SW480 (cell line): ENCODE measurements at places on chromosomes 5 and 9.

DNA sequence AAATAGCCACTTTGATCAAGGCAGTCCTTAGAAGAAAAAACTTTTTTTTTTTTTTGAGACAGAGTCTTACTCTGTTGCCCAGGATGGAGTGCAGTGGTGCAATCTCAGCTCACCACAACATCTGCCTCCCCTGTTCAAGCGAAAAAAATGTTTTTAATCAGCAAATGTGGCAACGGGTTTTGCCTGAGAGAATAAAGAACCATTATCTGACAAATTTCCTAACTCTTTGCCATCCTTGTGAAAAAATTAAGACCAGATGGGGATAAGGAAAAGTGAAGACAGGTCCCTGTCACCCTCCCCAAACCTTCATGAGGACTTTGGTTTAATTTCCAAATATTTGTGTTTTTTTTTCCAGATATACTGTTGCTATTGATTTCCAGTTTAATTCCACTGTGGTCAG lies 107.3 kb upstream of the SPOCK1 start:
- no peak for DNase-seq

DNA sequence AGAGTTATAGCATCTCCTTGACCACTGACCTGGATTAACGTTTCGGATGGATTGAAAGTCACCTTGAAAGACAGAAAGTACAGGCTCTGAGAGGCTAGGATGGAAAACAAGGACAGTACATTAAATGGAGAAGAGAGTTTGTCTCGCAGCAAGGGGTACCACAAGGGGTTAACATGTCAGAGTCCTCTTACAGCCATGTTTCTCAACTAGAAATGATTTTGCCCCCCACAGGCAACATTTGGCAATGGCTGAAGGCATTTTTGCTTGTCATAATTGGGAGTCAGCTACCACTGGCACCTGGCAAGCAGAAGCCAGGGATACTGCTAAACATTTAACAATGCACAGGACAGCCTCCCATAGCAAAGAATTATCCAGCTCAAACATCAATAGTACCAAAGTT lies 90.8 kb upstream of the EQTN start:
- DNase-seq = no peak

DNA sequence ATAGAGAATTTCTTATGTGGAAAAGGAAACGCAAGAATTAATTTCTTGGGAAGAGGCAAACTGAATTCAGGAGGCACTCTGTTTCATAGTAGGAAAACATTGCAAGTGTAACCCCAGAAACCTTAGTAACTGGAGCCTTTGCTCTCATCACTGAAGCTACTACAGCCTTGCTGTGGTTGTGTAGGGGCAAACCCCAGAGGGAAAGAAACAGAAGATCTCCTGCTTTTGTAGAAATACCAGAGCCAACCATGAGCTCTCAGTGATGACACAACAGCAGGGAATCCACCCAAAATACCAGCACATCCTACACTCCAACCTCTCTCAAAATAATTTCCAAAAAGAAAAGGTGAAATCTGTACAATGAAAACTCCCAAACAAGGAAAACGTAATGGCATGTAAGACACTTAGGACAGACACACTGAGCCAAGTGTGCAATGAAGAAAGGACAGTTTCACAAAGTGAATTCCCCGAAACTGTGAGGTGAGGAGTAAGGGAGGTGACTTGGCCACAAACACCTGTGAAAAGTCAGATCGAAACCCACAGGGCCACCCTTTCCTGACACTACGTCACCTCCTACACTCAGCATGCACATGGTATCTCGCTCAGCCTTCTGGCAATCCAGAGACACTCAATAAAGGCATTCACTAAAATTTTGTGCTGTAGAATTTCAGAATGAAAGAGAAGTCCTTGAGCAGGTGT lies 8.5 kb upstream of the ACSL6 start:
- no peak for DNase-seq

GRCh38 chr5:126460459-126460858 lies 37.2 kb downstream of the GRAMD2B start:
- DNase-seq = no peak

- no peak for DNase-seq
These were observed 79.4 kb downstream of the GAS1 start for GRCh38 chr9:86867804-86868313.

DNA sequence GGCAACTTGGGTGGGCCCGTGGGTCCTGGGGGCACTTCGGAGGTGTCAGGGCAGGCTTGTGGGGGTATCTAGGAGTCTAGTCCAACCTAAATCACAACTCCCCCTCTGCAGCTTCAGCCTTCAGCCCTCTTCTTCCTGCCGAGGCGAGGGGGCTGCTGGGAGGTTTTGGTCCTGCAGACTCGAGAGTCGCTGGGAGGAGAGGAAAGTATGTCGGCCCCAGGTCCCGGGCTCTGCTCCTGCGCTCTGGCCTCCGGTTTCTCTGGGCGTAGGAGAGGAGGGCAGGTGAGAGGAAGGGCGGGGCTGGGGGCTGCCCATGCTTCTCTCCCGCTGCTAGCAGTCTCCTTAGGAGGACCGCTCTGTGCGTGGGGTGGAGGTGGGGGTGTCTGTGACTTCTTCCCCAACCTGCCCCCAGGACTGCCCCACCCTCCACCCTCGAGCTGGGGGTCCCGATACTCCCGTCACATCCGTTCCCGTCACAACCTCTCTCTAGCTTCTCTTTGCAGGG lies 139.8 kb upstream of the COL5A1 start:
- DNase-seq = no peak

DNA sequence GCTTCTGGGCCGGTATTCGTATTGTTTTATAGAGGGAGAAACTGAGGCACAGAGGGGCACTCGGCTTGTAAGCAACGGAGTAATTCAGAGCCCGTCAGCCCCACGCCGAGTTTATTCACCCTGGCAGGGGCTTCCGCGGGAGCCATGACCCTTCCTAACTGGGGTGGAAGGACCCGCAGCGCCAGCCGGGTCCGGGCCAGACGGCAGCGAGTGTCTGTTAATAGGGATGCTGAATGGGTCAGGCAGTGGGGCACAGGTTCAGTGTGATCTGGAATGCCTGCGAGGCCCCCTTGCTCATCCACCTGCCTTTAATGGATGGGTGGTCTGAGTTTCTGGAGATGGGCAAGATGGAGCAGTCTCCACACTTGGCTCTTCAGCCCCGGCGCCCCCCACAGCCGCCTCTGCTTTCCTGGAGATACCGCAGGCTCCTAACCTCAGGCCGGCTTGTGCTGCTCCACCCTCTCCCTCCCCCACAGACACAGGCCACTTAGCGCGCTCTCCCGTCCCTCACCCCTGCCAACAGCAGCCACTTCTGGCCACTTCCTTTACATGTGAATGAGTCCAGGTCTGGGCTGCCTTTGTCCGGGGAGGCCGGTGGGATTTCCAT lies 147.1 kb downstream of the ERCC6L2 start:
- no peak for DNase-seq

- DNase-seq = peak; percentile 56
These were observed 3.4 kb upstream of the RHOBTB3 start for GRCh38 chr5:95727764-95728191.

GRCh38 chr9:124442379-124442778 lies 7.9 kb upstream of the ADGRD2 start:
- DNase-seq = no peak

- no peak for DNase-seq
These were observed 559.2 kb downstream of the TUSC1 start for GRCh38 chr9:25119041-25119440.

DNA sequence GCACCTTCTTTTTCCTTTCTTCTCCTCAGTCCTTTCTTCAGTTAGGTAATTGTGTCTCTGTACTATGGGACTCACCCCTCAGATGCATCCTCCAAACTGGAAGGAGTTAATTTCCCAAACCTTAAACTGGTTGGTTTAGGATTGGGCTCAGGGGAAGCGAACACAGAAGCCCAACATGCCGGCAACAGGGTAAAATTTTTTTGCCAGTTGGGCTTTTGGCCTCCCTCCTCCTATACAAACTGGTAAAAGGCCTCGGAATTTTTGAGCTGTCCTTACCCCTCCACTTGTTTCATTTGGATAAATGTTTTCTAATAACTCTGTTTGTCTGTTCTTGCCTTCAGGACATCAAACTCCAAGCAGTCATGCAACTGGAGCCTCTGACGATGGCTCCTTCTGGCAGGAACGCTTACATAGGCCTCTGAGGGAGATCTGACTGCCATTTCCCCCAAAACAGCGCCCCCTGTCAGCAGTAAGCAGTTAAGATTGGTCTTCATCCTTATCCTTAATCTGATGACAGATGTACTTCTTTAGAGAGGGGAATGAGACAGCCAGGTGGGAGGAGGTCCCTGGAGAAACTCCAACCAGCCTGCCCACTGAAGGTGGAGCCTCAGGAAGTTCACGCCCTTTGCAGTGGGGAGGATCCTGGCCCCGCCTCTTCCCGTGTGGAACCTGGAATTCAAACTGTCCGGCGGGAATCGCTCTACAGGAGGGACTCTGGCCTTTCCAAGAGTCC lies 57.8 kb upstream of the SPINK5 start:
- DNase-seq = peak; percentile 26

GRCh38 chr5:142982821-142983200 lies 212.6 kb downstream of the ARHGAP26 start:
- DNase-seq = no peak

GRCh38 chr5:110903966-110904365 lies 165.2 kb downstream of the SLC25A46 start:
- DNase-seq = no peak

DNA sequence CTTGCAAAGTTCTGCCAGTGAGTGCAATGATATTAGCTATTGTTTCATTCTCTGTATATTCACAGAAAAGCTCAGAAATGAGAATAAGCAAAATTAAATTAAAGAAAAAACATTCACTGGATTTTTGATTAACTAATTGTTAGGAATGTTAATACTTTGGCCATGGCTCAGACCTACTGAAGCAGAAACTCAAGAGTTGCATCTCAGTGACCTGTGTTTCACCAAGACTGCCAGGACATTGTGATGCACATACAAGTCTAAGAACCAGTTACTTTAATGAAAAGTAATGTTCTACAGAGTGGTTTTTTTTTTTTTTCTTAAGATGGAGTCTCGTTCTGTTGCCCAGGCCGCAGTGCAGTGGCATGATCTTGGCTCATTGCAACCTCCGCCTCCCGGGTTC lies 464.9 kb upstream of the NMUR2 start:
- no peak for DNase-seq

DNA sequence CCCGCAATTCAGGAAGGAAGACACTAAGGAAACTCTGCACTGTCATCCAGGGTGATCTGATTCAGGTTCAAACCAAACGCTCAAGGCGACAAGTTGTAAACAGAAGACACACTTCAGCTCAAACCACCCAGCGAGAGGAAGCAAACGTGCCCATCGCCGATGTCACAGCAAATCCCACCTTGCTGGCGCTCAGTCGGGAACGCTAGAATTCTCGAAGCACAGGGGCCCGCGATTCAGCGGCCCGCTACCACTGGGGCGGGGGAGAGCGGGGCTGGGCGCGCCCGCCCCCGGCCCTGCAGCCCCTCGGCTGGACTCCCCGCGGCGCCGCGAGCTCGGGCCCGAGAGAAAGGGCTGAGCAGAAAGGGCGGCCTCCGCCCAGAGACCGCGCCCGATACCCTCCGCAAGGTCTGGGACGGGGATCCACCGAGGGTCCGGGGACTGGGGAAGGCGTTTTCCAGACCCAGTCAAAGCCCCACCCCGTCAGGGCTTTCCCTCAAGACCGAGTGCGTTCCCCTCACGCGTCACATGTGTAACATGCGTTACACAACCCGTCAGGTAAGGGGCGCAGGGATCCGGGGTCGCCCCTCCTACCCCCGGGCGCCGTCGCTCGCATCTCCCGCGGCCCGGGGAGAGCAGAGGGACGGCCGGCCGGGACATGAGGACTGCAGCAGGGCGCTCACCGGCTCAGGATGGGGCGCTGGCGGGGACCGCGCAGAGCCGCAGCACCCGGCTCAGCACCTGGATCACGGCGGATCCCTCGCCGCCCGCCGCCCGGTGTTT lies 469 bp downstream of the AGTPBP1 start:
- DNase-seq = peak; percentile 50

- no peak for DNase-seq
These were observed 19.5 kb downstream of the LIFR start for GRCh38 chr5:38536968-38537367.
